Activated naive CD4-positive, alpha-beta T cell (primary cell): ENCODE measurements at places on chromosomes 3 and 15.

DNA sequence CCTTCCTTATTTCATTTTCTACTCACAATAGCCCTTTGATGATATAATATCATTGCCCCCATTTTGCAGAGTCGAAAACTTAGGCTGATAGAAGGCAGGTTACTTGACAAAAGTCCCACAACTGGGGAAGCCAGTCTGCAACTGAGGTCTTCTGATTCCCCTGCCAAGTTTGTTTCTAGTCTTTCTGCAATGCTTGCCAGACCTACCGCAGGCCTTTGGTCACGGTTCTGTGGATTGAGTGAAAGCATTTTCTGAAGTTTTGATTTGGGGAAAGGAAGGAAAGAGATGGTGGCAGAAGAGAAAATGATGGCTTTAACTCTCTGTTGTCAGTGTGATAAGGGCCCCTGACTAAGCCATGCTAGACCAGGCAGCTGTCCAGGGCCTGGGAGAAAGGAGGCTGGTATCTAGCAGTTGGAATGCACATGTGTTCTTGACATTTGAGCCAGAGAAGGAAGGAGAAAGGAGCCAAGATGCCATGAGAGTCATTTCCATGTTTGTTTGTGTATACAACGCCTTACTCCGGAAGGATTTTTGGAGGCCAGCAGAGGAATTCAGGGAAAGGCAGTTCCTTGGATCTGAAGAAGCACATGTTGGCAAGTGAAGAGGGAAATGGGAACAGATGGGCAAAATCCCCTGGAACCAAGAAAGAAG is 29.9 kb downstream of the FAH start:
- DNase-seq, result no peak

- DNase-seq, result no peak
Observed at GRCh38 chr15:59339252-59339672, 33.4 kb downstream of the MYO1E start.

- DNase-seq, result no peak
Observed at GRCh38 chr3:70519913-70520659, 207.6 kb upstream of the MDFIC2 start.

DNA sequence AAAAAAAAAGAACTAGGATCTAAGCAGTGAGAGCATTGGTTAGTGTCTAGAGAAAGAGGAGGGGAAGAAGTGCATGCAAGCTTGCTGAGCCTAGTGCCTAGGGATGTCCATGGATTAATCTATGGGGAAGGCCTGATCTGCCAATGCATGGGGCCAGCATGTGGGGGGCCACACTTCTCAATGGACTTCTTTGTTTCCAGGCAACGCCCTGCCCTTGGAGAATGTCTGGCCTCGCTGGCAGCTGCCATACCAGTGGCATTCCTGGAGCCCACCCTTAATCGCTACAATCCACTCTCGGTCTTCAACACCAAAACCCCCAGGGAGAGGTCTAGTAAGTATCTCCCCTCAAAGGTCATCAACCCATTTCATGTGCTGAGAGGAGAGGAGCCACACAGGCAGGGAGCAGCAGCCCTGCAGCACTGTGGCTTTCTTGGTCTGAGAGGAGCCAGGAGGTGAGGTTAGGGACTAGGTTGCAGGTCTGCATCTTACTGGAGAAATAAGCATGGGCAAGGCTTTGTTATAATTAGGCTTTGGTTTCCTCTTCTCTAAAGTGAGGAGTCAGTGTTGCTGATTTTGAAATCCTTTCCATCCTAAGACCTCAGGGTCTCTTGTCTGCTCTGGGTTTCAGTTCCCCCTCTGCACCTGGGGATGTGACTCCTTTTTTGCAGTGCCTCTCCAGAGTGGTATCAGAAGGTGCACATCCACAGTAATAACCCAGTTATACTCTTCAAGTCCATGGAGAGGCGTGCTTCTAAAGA is 188.1 kb upstream of the CHRM5 start:
- DNase-seq, result no peak

GRCh38 chr3:171266740-171267073 is 193.5 kb downstream of the TNIK start:
- no peak for DNase-seq

- no peak for DNase-seq
Observed at GRCh38 chr3:129645286-129645685, 38.8 kb upstream of the PLXND1 start.

DNA sequence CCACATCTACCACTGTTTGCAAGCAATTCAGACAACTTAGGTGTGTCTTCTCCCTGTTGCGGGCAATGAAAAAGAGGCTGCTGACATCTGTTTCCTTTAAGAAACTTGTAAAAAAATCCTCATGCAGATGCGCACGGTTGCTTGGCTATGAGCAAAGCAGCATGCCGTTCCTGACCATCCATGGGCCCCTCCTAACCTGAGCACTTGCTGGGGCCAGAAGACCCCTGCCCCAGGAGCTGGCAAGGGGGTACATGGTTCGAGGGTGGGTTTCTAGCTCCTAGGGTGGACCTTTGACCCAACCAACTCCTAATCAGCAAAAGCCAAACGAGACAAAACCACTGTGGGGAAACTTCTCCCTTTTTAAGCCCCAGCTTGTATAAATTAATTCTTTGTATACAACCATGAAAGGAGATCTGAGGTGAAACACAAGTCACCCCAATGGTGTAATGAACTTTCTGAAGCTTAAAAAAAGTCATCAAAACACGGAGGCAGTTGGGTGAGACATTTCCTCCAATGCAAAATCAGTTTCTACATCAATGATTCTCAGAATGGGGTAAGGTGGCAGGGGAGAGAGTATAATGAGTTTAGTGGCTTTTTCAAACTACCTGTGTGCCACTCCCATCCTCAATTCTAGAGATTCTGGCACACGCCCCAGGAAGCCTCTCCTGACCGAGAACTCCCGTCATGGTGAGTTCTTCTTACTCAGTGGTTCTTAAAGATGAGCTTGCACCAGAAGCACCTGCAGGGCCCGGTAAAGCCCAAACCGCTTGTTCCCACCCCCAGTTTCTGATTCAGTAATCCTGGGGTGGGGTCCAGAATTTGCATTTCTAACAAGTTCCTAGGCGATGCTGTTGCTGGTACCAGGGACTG is 44.1 kb downstream of the CPN2 start:
- DNase-seq, result no peak

DNA sequence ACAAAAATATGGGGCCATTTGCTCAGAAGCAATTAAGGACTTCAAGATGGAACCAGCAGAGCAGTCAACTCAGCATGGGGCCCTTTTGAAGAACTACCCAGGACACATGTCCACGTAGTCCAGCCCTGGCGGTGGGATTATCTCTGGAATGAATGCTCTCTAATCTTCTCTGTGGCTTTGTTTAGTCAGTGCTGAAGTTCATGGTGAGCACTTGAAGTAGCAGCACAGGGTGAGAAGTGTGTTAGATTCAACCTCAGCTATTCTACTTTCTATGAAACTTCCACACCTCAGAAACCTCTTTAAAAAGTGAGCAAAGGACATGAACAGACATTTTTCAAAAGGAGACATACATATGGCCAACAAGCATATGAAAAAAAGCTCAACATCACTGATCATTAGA is 74.4 kb downstream of the THRB start:
- no peak for DNase-seq

DNA sequence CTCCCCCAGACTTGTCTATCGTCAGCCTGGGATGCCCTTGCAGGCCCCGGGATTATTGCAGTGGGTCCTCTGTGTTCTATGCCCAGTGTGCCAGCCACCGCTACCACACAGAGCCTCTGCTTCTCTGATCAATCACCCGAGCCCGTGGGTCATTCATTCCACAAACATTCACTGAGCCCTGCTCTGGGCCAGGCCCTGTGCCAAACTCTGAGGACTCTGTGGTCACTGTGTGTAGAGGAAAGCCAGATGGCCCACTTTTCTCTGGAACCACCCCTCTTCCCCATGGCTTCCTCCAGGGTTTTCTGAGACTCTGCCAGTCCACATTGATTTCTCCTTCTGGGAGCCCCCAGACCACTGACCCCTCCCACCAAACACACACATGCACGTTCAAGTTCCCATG is 55.5 kb downstream of the BSN start:
- DNase-seq, result no peak
